ENCODE measurements at places on chromosomes 2 and 18. TPM values are rescaled to one million over a fixed set of nuclear protein-coding genes. Genes with fewer than 3 reads are reported as not detected.
A peak's percentile ranks its signal among the peaks of the same experiment; 100 is the strongest.

DNA sequence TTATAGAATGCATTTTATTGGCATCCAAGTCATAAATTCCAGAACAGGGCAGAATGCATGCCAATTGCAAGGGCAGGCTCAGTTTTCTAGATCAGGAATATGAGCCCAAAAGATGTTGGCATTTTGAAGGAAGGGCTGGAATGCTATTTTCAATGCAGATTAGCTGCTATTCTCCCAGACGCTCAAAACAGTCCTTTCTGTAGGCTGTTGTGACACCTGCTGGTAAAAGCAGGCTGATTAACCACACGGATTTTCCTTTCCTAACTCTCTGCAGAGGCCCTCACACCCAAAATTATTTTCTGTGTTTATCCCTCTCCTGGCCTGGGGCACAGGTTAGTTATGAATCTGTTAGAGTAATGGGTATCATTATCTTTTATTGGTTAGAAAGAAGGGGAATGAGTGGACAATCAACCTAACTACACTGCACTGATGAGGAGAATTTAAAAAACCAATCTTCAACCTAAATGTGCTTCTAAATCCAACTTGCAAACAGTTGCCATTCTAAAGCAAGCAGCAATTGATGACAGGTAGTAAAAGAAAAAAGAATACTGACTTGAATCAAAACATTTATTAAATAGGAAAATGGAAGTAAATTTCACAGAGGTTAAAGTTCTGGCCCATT lies 94.0 kb downstream of the PLA2R1 start:
- H3K36me3 ChIP-seq = no peaks in the 10 kb centered on the region
- no peak overlapping the region for H3K4me3 ChIP-seq
- H3K27ac ChIP-seq = no peak overlapping the region
- DNase-seq = peak; percentile 70
- H3K27me3 ChIP-seq = no peaks in the 10 kb centered on the region

SMYD5 gene
- total RNA-seq = 19.0 TPM

GRCh38 chr2:128568106-128568505 lies 249.4 kb upstream of the HS6ST1 start:
- H3K27ac ChIP-seq = no peak overlapping the region
- H3K27me3 ChIP-seq = no peaks in the 10 kb centered on the region
- no peak overlapping the region for H3K4me3 ChIP-seq
- no peak for DNase-seq
- no peaks in the 10 kb centered on the region for H3K36me3 ChIP-seq

NDUFB3 gene
- 69.9 TPM for total RNA-seq

AQP12A gene
- not detected for total RNA-seq

ACYP2 gene
- 22.1 TPM for total RNA-seq

ZFAND2B gene
- 40.0 TPM for total RNA-seq

GRCh38 chr18:28015671-28016070 lies 161.3 kb downstream of the CDH2 start:
- H3K27me3 ChIP-seq = no peaks in the 10 kb centered on the region
- no peak overlapping the region for H3K4me3 ChIP-seq
- H3K36me3 ChIP-seq = no peaks in the 10 kb centered on the region
- H3K27ac ChIP-seq = no peak overlapping the region
- DNase-seq = no peak

- peak; percentile 58 for DNase-seq
- H3K27ac ChIP-seq = peak overlapping the region; percentile 85
- no peaks in the 10 kb centered on the region for H3K36me3 ChIP-seq
- H3K4me1 ChIP-seq = peaks cover 33% of the 10 kb centered on the region
- peak overlapping the region; percentile 40 for H3K4me3 ChIP-seq
Observed at GRCh38 chr2:177239932-177240630, 24.4 kb downstream of the NFE2L2 start.

DNA sequence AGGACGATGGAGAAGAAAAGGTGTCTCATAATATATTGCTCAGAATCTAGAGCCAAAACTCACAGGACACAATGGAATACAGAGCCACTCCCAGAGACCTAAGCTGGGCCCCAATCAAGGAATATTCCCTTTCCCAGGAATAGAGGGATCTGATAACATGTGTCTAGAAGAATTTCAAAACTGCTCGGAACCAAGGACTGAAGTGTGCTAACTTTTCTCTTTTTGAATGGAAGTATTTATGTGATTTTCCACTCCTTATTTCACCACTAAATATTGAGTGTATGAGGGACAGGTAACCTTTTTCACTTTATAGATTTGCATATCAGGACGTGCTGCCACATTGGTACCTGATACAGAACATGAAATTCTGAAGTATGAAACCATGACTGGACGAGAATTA lies 9.2 kb upstream of the C2orf69 start:
- H3K4me3 ChIP-seq = no peak overlapping the region
- H3K36me3 ChIP-seq = no peaks in the 10 kb centered on the region
- DNase-seq = no peak
- no peaks in the 10 kb centered on the region for H3K27me3 ChIP-seq
- H3K4me1 ChIP-seq = no peaks in the 10 kb centered on the region

- H3K4me3 ChIP-seq = no peak overlapping the region
- no peaks in the 10 kb centered on the region for H3K36me3 ChIP-seq
- no peak overlapping the region for H3K27ac ChIP-seq
- no peaks in the 10 kb centered on the region for H3K27me3 ChIP-seq
- DNase-seq = no peak
Observed at GRCh38 chr2:168525020-168525419, 68.9 kb downstream of the CERS6 start.

CIDEA gene
- 0.26 TPM for total RNA-seq

M1AP gene
- total RNA-seq = not detected

DNA sequence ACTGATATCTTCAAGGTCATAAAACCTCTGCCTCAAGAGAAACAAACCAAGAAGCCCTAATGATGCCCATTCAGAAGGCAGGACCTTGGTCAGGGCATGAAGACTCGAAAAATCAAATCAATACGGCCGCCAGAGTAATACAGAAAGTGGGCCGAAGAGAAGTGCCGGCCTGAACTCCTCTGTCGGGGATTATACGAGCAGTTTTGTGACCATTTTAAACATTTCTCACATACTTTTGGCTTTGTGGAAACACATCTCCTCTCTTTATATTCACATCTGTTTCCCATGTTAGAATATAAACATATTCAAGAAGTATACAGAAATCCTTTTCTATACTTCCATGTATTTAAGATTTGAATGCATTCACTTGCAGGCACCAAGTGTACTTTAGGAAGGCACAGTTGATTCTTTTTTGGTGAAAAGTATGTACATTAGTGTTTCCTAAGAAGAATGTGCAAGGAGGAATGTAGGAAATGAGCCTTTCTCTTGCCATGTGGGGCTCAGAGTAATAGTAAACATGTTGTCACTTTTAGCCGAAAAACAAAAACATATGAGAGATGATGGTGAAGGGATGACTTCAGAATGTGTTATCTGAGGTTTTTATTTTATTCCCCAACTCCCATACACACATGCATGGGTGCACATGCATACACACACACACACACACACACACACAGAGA lies 707.9 kb upstream of the ID2 start:
- no peaks in the 10 kb centered on the region for H3K4me1 ChIP-seq
- DNase-seq = no peak

IL1RL1 gene
- 0.50 TPM for total RNA-seq

GRCh38 chr18:27825689-27826088 lies 351.2 kb downstream of the CDH2 start:
- no peaks in the 10 kb centered on the region for H3K4me1 ChIP-seq
- no peak overlapping the region for H3K27ac ChIP-seq
- no peaks in the 10 kb centered on the region for H3K36me3 ChIP-seq
- DNase-seq = no peak
- H3K4me3 ChIP-seq = no peak overlapping the region

- H3K36me3 ChIP-seq = no peaks in the 10 kb centered on the region
- H3K27ac ChIP-seq = no peak overlapping the region
- H3K4me3 ChIP-seq = no peak overlapping the region
- no peaks in the 10 kb centered on the region for H3K27me3 ChIP-seq
- H3K4me1 ChIP-seq = no peaks in the 10 kb centered on the region
Observed at GRCh38 chr18:52869942-52870907, 530.2 kb downstream of the DCC start.

DNA sequence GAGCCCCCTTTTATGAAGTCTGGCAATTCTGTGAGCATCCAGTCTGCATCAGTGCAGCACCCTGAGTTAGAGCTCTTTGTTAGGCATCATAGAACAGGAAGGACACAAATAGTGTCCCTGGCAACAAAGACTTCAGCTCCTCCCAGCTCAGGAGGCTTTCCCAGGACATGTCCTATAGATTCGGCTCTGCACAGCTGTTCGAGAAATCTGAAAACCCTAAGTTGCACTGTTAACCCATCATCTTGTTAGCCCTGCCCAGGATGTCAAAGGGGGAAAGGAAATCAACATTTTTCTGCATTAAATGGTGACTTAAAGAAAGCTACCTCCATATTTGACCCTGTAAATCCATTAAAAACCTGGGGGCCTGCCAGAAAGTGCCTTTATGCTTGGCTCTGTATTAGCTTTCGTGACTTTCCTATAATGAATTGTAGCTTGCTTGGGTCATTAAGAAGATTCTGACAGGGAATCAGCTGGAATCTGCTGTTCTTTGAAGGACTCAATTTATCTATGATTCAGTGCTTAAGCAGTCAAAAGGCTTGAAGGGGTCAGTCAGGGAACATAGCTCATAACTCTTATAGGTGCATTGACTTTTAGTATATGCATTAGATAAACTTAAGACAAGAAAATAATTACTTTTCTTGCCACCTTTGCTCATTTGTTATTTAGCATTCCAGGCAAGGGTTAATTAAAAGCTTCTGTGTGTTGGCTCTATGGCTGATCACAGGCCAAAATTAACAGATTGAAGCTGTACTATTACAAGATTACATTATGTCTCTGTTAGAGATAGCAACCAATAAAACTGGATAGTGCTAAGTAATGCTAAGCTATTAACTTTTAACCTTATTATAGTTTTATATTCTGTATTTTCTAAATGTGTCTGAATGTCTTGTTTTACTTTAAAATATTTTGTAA lies 20.6 kb downstream of the ERMN start:
- no peaks in the 10 kb centered on the region for H3K27me3 ChIP-seq
- H3K27ac ChIP-seq = peak overlapping the region; percentile 14
- H3K36me3 ChIP-seq = no peaks in the 10 kb centered on the region

DNA sequence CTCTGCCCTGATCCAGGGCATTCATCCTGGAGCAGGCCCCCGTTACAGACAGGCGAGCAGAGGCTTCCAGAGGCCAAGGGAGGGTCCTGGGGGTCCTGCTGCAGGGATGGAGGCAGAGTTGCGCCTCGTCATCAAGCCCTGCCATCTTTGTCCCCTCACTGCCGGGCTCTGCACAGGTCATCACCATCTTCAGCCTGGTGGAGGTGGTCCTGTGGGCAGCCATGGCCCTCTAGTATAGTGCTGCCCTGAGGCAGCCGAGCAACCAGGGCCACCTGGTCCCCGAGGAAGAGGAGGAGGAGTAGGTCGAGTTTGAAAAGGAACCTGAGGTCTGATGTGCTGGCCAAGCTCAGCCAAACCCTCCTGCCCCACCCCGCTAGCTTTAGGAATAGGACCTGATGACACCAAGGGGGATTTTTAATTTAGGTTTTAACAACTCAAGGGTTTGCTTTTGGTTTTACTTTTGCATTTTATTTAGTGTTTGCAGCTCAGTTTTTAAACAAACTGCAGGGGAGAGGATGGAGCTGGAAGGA lies 8.8 kb upstream of the ALPI start:
- H3K4me3 ChIP-seq = no peak overlapping the region
- H3K27me3 ChIP-seq = no peaks in the 10 kb centered on the region
- no peaks in the 10 kb centered on the region for H3K36me3 ChIP-seq
- no peaks in the 10 kb centered on the region for H3K4me1 ChIP-seq
- H3K27ac ChIP-seq = no peak overlapping the region

- no peaks in the 10 kb centered on the region for H3K4me1 ChIP-seq
- no peak overlapping the region for H3K27ac ChIP-seq
Observed at GRCh38 chr2:239953418-239954061, 71.6 kb downstream of the NDUFA10 start.

KLHL30 gene
- total RNA-seq = 1.2 TPM

GRCh38 chr18:33010149-33010548 lies 237.3 kb upstream of the KLHL14 start:
- no peaks in the 10 kb centered on the region for H3K4me1 ChIP-seq
- no peak overlapping the region for H3K4me3 ChIP-seq
- H3K27ac ChIP-seq = no peak overlapping the region
- H3K27me3 ChIP-seq = no peaks in the 10 kb centered on the region
- no peaks in the 10 kb centered on the region for H3K36me3 ChIP-seq
- DNase-seq = peak; percentile 69

NFATC1 gene
- 2.6 TPM for total RNA-seq

DRC1 gene
- total RNA-seq = under 0.01 TPM

PSD4 gene
- total RNA-seq = 6.1 TPM

GRCh38 chr2:118638453-118638852 lies 209.0 kb downstream of the EN1 start:
- H3K4me1 ChIP-seq = no peaks in the 10 kb centered on the region

- H3K27me3 ChIP-seq = no peaks in the 10 kb centered on the region
- DNase-seq = no peak
- H3K4me3 ChIP-seq = no peak overlapping the region
- no peaks in the 10 kb centered on the region for H3K36me3 ChIP-seq
- no peak overlapping the region for H3K27ac ChIP-seq
Observed at GRCh38 chr2:65452150-65452895, 19.9 kb upstream of the SPRED2 start.

GRCh38 chr2:187299122-187299906 lies 148.7 kb downstream of the CALCRL start:
- no peaks in the 10 kb centered on the region for H3K4me1 ChIP-seq
- H3K36me3 ChIP-seq = no peaks in the 10 kb centered on the region
- H3K4me3 ChIP-seq = no peak overlapping the region
- no peaks in the 10 kb centered on the region for H3K27me3 ChIP-seq
- no peak overlapping the region for H3K27ac ChIP-seq

DNA sequence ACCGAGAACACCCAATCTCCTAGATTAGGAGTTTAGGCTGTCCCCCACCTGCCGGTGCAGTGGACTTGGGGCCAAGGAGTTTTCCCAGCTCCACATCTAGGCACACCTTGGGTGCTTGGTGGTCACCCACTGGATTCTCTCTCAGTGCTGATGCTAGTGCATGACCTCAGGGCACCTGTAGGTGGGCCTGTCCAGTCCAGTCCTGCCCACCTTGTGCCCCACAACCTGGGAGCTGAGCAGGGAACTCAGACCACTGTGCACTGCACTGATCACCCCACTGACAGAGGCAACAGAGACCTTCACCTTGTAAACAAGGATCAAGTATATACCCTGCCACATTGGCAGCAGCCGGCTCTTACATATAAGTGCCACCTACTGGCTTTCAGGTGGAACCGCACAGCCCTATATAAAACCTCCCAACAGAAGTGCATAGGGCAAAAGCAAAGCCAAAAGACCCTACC lies 12.7 kb upstream of the CDH19 start:
- no peak overlapping the region for H3K4me3 ChIP-seq
- no peaks in the 10 kb centered on the region for H3K27me3 ChIP-seq
- no peak overlapping the region for H3K27ac ChIP-seq
- H3K4me1 ChIP-seq = no peaks in the 10 kb centered on the region
- DNase-seq = peak; percentile 7
- no peaks in the 10 kb centered on the region for H3K36me3 ChIP-seq

RASGRP3 gene
- total RNA-seq = 0.50 TPM

- H3K27ac ChIP-seq = no peak overlapping the region
- DNase-seq = peak; percentile 74
- no peak overlapping the region for H3K4me3 ChIP-seq
- H3K4me1 ChIP-seq = no peaks in the 10 kb centered on the region
Observed at GRCh38 chr18:35377875-35378573, 887 bp upstream of the ZNF396 start.

All from fibroblast of lung (primary cell).